ENCODE measurements at places on chromosomes 1 and 21.

DNA sequence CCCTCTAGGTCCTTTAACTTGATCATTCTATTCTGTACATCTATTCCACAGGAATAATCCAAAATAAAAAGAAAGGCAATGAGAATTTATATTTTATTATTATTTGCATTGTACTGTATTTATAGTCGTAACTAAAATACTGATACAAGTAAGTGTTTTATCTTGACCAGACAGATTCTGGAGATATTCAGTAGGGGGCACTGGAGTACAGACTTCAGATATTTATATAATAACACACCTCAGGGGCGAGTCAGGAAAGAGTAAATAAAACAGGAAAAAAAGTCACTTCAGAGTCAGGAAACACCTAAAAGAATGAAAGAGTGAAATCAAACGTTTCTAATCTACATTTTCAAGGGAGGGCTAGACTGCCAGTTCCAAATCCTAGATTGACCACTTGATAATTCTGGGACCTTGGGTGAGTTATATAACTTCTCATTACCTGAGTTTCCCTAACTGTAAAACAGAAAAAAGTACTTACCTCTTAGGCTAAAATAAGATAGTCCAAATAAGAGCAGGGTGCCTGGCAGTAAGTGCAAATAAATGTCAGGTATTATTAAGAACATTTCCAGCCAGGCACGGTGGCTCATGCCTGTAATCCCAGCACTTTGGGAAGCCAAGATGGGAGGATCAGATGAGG, 31.1 kb upstream of the MTF1 start:
- DNase-seq, result peak; percentile 10

DNA sequence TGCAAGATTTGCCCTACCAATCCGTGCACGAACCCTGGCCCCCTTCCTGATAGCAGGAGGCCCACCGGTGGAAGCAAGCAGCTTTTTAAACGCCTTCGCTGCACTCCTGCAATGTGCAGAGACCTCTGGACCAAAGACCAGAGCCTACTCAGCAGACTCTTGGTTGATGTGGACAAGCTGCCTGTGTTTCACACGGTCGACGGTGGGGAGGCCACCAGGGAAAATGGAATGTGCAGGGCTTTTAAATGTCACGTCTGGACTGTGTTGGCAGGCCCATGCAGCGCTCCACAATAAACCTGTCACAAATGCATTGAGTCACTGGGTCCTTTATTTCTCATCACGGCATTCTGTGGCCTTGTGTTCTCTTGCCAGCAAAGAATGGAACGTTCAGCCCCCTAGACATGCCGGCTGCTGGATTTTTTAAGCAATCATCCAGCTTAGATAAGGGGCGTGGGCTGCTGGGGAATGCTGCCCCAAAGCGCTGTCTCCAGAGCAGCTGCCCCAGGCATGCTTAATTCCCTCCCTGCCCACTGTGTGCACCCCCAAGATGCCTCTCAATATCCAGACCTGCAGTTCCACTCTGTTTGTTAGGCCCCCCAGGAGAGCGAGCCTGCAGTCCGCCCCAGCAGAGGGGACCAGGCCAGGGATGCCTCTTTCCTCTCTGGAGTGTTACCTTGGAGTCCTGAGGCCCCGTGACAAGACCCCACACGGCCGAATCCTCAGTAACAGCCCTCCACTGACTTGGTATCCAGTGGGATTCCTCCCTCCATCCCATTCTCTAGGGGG, 71.3 kb downstream of the ATP5PO start:
- DNase-seq, result no peak

GRCh38 chr1:85240174-85240601, 19.3 kb downstream of the C1orf52 start:
- DNase-seq, result peak; percentile 46

DNA sequence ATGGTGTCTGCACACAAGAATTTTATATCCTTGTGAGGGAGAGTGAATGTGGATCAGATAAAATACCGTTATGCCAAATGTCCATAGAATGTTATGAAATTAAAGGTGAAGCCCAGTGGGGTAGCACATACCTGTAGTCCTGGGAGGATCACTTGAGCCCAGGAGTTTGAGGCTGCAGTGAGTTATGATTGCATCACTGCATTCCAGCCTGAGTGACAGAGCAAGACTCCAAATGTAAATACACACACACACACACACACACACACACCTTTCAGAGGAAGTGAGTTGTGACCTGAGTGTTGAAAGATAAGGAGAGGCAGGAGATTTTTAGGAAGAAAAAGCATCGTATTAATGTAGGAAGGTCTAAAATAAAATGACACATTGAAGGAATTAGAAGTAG, 28.1 kb upstream of the ZYG11A start:
- no peak for DNase-seq

DNA sequence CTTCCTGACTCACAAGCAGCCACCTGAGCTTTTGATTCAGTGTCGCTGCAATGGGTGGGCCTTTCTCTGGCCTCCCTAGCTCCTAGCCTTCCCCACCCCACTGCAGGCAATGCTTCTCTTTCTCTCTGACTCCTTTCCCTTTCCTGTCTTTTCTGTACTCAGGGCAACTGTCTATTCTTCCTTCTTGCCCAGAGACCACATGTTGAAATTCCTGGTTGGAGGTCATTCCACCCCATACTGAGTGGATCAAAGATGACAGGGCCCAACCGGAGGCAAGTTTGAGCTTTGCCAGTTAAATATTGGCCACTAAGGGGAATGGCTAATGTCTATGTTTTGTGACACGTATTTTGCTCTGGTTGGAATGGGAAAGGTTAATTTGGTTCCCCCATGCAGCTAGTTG, 65.2 kb upstream of the ARID1A start:
- no peak for DNase-seq

DNA sequence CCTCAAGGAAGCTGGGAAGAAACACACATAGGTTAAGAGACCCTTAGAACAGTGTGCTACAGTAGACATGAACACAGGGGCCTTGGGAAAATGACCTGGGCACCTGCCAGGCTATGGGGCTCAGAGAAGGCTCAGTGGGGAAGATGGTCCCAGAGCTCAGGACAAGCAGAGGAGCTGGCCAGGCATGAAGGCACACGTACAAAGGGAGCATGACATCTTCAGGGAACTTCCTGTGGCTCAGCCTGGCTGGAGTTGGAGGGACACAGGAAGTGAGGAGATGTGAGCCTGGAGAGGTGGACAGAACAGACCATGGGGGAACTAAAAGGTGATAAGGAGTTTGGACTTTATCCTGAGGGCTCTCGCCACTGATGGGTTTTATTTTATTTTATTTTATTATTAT, 3.8 kb upstream of the SLC50A1 start:
- DNase-seq, result no peak

GRCh38 chr1:69991644-69992043, 213.7 kb downstream of the LRRC40 start:
- DNase-seq, result no peak

GRCh38 chr1:154765970-154766369, 104.1 kb downstream of the KCNN3 start:
- no peak for DNase-seq

- DNase-seq, result no peak
Observed at GRCh38 chr1:200774311-200774710, 35.6 kb downstream of the CAMSAP2 start.

DNA sequence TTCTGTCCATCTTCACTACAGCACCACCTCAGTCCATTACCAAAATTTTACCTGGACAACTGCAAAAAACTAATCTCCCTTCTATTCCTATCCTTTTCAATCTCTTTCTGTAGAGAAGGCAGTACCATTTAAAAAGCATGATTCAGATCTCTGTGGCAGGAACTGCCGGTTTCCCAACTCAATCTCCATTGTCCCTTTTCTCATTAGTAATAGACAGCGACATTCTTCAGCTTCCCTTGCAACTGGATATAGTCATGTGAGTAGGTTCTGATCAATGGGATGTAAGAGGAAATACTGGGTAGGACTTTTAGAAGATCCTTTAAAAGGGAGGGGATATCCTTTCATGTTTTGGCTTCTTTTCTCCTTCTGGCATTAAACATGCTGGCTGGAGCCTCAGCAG, 74.9 kb downstream of the ADCY10 start:
- no peak for DNase-seq

- DNase-seq, result no peak
Observed at GRCh38 chr1:97920276-97920831, 480 bp downstream of the DPYD start.

GRCh38 chr1:1605034-1605591, 5.2 kb upstream of the FNDC10 start:
- no peak for DNase-seq

DNA sequence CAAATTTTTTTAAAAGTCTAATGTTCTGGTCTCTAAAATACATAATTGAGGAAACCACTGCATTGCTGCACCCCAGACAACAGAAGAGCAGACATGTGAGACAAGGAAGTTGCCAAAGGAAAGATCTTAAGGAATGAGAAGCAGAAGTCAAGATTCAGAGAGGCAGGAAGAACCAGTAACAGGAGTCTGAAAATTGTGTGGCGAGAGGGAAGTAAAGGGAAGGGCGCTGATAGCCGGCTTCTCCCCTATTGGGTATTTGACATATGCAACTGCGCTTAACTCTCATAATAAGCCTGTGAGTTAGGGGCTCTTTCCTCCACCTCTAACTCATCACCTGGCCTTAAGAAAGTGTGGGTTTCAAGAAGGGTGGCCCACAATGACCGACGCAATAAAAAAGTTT, 21.9 kb upstream of the KIF14 start:
- no peak for DNase-seq

GRCh38 chr1:53992085-53992874, 25.7 kb downstream of the LDLRAD1 start:
- DNase-seq, result peak; percentile 9

All from activated CD8-positive, alpha-beta T cell treated with anti-CD3 and anti-CD28 coated beads for 36 hours (primary cell).